ENCODE measurements at places on chromosomes 16 and 17.
A peak's percentile ranks its signal among the peaks of the same experiment; 100 is the strongest.

- DNase-seq = no peak
Measured at GRCh38 chr16:49724774-49725173, 131.1 kb downstream of the ZNF423 start.

- DNase-seq = no peak
Measured at GRCh38 chr16:67040906-67041305, 12.0 kb downstream of the CBFB start.

DNA sequence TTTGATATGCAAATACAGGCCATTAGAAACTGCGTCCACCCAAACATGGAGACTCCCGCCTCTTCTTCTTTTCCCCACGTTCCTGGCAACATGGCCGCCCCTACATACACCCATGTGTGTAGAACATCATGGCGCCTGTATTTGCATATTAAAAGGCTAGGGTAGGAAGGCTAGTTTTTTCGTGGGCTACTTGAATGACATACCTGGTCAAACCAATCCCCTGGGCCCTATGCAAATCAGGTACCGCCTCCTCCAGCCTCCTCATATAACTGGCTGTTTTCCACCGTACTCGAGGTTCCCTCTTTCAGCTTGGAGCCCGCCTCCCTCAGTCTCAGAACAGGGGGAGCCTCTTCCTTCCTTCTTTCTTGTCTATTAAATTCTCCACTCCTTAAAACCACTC is 840 bp upstream of the CD300LB start:
- DNase-seq = no peak

DNA sequence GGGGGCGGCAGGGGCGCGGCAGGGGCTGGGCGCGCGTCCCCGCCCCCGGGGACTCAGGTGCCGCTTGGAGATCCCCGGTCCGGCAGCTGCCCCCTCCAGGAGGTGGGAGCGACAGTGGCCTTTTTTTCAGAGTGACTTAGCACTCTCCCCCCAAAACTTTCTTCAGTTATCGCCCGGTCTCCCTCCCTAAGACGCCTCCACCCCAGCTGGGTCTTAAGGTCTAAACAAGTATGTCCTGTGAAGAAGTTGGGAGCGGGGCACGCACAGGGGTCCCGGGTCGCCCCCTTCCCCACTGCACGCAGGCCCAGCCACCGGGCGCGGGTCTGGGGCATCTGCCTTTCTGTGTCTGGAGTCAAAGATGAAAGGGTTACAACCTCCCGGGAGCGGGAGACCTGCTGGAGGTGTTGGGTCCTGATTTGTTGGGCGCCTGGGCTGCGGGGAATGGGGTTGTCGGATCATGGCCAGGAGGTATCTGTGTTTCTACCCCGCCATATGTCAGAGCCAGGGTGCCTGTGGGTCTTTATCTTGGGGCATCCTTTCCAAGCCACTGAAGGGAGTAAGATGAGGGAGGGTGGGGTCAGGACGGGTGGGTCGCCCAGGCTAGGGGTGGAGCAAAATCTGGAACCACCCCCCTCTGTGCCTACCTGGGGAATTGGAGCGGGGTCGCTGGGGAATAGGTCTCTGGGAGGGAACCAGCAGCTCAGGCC is 757 bp downstream of the FMNL1 start:
- DNase-seq = no peak

DNA sequence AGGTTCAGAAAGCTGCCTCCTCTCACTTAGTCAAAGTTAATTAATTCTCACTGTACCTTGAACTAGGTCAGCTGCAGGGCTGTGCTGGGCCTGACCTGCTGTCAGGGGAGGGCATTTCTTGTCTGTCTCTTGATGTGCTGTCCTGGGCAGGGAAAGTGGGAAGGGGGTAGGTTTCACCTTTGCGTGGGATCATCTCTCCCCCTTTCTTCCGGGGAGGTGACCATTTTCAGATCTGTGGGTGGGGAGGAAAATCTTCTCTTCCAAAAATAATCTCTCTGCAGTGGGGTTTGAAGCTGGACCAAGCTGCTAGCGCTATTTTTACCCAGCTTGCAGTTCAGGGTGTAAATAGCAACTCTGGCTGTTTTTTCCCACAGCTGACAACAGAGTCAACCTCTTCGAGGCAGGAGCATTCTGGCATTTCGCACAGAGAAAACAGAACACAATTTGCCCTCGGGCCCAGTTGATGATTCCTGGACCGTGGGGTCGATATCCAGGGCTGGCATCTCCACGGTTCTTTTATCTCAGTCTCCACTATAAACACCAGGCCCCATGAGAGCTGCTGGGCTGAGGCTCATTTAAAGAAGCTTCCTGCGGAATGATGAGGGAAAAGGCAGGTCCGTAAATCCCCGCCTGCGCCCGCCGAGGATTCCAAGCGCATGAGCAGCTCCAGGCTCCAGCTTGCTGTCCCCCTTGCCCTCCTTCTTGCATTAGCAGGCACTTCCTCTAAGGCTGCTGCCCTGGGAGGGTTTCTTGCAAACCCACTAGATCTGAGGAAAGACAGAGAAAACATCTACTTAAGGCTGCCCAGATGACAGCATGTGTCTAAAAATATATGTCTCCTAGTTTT is 93.9 kb downstream of the YPEL2 start:
- no peak for DNase-seq

DNA sequence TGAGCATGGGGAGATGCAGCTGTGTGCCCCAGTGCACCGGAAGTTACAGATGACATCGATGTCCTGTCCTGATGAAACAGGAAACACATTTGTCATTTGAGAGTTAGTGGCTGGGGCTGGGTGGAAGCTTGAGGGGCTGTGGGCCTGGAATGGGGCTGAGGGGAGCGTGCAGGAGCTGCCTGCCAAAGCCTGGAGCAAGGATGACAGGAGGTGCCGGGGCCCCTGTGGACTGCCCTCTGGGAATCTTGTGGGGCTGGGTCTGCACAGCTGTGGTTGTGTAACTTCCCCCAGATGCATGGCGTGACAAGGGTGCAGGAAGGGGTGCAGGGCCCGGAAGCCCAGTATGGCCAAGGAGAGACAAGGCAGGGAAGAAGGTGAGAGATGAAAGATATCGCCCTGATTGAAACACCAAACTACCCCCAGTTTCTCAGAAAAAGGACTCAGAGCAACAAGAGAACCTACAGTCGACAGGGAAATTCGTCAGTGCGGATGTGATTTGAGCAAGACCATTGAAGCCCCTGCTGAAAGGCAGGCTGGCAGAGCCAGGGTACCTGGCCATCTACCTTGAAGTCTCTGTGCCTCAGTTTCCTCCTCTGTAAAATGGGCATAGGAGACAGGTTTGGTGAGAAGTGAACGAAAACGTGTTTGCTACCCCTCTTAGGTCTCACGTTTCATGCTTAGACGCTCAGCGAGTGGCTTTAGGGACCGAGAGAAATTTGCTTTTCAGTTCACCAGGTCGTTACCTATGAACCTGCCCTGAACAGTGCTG is 8.8 kb downstream of the MMP25 start:
- DNase-seq = no peak

DNA sequence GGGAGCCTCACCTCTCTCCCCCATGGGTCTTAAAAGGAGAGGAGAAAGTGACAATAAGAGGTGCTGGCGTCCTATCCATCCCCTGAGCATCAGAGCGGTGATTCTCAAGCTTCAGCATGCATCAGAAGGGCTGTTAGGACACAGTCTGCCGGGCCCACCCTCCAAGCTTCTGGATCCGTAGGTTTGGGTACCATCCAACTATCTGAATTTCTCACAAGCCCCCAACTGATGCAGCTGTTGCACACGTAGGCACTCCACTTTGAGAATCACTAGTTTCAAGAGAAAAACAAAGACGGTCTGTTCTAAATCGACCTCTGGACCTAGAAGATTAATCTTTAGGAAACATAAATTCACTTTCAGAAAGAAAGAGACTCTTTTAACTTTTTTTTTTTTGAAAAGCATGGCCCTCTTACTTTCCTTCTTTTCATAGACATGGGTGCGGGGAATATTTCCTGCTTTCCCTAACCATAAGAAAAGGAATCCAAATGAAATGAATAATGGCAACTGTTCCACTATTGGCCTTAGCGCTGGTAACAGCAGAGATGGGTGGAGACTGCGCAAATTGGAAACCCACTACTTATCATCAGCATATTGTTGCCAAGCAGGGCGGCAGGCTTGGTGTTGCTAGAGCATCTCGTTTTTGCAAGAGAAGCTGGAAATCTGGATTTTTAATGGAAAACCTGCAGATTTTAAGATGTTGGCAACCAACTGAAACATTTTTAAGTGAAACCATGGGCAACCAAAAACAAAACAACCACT is 144.4 kb downstream of the GAS7 start:
- no peak for DNase-seq

GRCh38 chr17:57077000-57077399 is 8.0 kb upstream of the AKAP1 start:
- DNase-seq = no peak

DNA sequence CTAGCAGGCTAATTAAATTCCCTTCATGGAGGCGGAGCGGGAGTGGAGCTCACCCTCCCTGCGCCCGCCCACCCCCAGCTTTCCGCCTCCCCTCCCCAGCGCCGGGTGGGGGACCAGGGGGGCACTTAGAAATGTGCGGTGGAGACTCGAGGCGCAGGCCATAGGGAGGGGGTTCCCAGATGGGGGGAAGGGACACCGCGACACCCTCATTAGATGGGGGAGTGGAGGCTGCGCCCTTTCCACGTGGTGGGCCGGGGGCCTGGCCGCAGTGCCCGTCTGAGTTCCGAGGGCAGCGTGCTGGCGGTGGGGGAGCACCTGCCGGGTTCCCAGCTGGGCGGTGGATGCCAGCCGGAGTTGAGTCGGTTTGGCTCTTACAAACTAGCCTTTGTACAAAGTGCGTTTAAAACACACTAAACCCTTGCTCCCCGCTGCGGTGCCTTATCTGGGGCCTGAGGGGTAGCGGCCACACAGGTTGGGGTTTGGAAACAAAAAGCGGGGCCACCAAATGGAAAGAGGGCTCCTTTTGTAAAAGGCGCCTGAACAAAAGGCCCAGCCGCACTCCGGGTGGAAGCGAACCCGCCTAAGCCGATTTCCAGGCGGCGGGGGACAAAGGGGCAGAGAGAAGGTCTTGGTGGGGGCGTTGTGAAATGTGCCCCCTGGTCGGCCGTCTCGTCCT is 1.4 kb downstream of the GSE1 start:
- DNase-seq = no peak

DNA sequence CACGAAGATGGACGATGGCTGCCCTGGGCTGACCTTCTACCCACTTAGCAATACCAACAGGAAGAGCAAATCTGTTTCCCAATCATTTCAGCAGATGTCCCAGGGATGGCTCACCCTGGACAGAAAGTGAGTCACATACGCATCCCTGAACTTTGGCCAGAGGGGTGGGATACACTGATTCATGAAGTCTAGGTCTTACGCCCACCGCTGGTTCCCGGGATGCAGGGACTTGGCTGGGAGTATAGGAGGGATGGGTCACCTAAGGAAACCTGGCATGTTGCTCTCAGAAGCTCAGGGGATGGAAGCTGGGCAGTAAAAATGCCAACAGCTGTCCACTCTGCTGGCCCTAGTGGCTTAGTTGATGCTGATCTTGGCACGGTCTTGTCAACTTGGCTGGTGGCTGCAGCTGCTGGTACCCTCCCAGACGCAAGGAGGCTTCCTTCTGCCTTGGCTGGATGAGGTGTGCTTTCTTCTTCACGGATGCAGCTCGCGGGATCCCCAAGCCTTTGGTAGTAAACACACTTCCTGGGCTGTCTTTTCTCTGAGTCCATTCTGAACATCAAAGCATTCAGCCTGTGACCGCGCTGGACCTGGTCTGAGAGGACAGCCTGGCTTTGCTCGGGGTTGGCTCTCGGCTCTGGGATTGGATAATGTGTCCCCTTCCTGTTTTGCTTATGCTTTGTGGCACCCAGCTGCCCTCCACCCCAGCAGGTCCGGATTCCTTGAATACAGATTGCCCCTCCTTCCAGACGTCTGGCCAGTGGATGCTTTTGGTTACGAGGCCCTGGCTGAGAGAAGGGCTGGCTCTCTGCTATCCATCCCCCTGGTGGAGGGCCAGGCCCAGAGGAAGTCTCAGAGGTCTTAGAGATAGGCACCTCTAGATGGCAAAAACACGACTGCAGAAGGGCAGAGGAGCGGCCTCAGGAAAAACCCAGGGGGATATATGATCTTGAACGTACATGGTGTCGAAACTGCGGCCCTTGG is 71.5 kb downstream of the RAP1GAP2 start:
- no peak for DNase-seq

GRCh38 chr17:67364847-67365737 is 1.3 kb downstream of the PSMD12 start:
- no peak for DNase-seq

- DNase-seq = peak; percentile 30
Measured at GRCh38 chr16:23948949-23949411, 113.2 kb downstream of the PRKCB start.

GRCh38 chr17:73956595-73957465 is 246.6 kb upstream of the RPL38 start:
- DNase-seq = peak; percentile 26

- DNase-seq = no peak
Measured at GRCh38 chr16:53881371-53881770, 177.4 kb downstream of the FTO start.

DNA sequence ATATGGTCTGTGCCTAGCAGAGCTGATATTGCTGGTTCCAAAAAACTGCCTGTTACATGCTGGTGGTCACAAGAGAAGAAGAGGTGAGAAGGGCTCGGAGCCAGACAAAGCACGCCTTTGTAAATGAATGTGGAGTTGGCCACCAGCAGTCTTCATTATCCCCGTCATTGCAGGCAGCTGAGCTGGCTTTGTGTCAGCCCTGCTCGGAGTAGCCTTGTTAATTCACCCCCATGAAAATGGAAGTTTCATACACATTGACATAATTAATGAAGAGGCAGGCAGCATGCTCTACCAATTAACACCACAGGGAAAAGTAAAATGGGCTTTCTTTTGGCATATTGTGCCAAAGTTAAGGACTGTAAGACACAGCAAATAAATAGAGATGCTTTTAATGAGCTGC is 113.7 kb upstream of the RBFOX1 start:
- DNase-seq = no peak

GRCh38 chr17:15941781-15942180 is 3.1 kb upstream of the ADORA2B start:
- no peak for DNase-seq

DNA sequence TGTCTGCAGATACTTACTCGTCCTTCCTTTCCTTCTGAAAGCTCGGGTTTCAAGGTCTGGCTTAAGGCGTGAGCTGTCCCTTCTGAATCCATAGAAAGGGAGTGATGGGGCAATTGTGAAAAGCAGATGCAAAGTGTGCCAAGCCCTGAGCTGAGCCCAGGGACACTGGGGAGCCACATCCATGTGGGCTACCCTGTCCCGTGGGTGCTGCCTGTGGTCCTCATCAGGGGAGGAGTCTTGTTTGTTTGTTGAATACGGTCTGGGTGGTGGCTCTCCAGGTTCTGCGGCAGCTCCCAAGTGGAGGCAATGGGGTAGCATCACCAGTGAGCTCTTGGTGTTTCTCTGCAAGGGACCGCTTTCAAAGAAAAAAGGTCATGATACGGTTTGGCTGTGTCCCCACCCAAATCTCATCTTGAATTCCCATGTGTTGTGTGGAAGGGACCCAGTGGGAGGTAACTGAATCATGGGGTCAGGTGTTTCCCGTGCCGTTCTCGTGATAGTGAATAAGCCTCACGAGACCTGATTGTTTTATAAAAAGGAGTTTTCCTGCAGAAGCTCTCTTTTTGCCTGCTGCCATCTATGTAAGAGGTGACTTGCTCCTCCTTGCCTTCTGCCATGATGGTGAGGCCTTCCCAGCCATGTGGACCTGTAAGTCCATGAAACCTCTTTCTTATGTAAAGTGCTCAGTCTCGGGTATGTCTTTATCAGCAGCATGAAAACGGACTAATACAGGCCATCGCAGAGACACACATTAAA is 1.0 kb upstream of the ALG1 start:
- no peak for DNase-seq

GRCh38 chr16:54059319-54059718 is 227.3 kb downstream of the IRX3 start:
- DNase-seq = no peak

- DNase-seq = no peak
Measured at GRCh38 chr16:82967424-82967823, 340.7 kb downstream of the CDH13 start.

GRCh38 chr17:66573078-66573477 is 261.8 kb upstream of the CACNG5 start:
- DNase-seq = no peak
